GM04503 (cell line): ENCODE measurements at places on chromosomes 1 and 21.

GRCh38 chr1:12447307-12447706 lies 170.7 kb downstream of the DHRS3 start:
- peak; percentile 77 for DNase-seq

- no peak for DNase-seq
Observed at GRCh38 chr1:233233508-233234040, 62.0 kb downstream of the PCNX2 start.

- no peak for DNase-seq
Observed at GRCh38 chr1:113874012-113874879, 2.7 kb upstream of the PTPN22 start.

DNA sequence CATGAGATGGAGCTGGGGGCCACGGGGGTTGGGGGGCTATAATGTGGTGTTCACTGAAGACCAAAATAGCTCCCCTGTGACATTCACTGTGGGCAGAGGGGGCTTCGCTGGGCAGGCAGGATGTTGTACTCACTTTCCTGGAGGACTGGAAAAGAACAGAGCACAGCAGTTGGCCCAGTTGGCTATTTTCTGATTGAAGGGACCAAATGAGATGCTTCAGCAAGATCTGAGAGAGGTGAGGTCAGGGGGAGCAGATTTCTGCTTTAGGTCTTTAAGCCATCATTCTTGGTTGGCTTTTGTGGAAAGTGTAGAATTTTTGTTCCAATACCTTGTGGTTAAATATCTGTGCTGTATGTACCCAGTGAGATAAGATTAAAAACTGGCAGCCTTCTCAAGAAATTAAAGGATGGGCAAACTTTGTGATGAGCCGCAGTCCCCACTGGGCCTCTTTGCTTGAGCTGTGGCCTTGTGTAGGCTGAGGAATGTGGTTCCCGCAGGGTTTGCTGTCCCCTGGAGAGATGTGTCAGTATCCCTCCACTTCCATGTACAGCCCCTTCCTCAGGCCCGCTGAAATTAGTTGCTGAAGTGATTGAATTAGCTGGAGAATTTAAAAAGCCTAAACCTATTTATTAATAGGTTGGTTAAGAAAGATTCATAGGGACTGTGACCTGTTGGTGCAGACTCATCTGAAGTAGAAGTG lies 80.7 kb downstream of the ATP5PO start:
- DNase-seq: no peak

- peak; percentile 83 for DNase-seq
Observed at GRCh38 chr1:20494609-20495311, 8.8 kb upstream of the CAMK2N1 start.

DNA sequence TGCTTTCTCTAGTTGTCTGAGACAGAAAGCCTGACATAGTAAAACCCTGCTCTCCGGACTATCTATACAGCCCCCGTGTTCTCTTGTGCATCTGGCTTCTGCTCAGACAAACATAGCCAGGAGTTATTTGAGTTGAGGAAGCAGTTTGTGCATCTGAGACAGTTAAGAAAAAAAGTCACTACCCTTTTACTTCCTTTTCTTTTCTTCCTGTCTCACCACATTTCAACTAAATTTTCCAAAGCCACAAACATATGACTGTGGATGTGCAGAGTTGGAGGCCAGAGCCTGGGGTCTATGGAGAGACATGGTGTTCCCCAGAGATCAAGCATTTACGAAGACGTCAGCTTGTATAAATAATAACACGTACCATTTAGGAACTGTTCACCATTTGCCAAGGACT lies 158.5 kb upstream of the FGGY start:
- DNase-seq: no peak

- DNase-seq: no peak
Observed at GRCh38 chr21:43209575-43210453, 41.0 kb downstream of the CRYAA start.

DNA sequence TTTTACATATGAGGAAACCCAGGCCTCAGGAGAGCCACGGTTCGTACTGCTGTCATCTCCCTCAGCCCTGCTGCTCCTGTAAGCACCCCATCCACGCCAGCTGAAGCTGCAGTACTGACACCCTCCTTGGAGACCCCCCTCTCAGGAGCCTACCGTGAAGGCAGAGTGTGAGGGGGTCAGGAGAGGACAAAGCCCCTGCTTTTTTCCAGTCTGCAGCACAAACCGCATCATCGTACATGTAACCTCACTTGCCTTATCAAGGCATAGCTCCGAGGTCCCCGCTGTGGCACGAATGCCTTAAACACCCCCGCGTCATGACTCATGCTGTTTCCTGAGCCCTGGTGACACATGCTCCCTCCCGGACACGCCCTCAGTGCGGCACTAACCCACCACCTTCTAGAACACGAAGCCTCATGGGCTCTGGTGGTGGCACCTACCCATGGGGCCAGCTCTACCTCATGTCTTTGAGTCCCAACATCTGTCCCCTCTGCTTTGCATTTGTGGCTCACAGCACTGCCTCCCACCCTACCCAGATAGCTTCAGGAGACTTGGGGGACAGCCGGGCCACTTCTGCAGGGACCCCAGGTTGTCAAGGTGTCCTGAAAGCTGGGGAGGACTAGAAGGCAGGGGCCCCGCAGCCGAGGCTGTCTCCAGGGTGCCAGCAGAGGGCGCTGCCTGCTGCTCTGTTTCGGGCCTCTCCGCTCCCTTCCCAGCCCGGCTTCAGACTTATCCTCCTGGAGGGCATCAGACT lies 4.9 kb downstream of the SH3BGRL3 start:
- peak; percentile 70 for DNase-seq

DNA sequence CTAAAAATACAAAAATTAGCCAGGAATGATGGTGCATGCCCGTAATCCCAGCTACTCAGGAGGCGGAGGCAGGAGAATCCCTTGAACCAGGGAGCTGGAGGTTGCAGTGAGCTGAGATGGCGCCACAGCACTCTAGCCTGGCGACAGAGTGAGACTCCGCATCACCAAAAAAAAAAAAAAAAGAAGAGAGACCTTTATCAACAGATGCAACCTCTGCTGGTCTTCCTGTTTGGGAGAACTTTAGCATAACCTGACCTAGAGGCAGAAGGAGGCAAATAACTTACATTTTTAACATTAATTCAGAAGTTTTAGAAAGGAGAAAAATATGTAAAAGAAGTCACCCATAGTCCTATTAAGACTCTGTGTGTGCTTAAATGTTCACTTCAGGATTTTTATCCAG lies 32.4 kb downstream of the SLAMF1 start:
- DNase-seq: no peak

DNA sequence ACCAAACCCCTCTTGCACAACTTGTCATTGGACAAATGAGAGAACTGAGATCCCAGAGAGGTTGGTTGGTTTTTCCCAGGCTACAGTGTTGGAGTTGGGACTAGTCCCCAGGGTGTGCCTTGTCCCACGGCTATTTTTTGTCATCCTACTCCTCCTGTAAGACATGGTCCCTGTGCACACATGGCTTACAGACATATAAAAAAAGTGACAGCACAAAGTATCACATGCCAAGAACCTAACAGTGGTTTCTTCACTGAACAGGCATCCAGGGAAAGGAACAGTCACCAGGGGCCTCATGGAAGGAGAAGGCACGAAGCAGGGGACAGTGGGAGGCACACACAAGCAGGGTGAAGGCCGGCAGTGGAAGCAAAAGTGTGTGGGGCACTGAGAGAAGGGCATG lies 36.5 kb downstream of the SERBP1 start:
- no peak for DNase-seq

- DNase-seq: no peak
Observed at GRCh38 chr1:116737855-116738321, 16.3 kb upstream of the CD2 start.

DNA sequence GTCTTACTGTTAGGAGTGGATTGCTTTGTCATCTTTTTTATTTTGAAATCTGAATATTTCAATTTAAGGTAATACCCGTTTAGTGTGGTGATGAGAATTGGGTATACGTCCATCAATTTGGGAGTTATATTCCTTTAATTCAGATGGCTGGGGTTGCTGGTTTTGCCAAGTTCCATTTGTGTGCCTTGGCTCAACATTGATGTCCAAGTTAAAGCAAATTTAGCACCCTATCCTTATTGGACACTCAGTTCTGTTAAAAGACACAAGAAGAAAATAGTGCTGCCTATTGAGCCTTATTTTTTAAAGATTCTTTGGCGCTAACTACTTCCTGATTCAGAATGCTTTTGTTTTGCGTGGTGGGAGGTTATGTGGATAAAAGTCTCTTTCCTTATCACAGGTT lies 40.6 kb downstream of the CAMTA1 start:
- DNase-seq: no peak

GRCh38 chr1:181099152-181100014 lies 10.9 kb downstream of the IER5 start:
- DNase-seq: no peak

GRCh38 chr1:43049481-43049880 lies 90.8 kb upstream of the SLC2A1 start:
- DNase-seq: no peak

GRCh38 chr1:25502957-25503356 lies 40.4 kb upstream of the LDLRAP1 start:
- DNase-seq: no peak

DNA sequence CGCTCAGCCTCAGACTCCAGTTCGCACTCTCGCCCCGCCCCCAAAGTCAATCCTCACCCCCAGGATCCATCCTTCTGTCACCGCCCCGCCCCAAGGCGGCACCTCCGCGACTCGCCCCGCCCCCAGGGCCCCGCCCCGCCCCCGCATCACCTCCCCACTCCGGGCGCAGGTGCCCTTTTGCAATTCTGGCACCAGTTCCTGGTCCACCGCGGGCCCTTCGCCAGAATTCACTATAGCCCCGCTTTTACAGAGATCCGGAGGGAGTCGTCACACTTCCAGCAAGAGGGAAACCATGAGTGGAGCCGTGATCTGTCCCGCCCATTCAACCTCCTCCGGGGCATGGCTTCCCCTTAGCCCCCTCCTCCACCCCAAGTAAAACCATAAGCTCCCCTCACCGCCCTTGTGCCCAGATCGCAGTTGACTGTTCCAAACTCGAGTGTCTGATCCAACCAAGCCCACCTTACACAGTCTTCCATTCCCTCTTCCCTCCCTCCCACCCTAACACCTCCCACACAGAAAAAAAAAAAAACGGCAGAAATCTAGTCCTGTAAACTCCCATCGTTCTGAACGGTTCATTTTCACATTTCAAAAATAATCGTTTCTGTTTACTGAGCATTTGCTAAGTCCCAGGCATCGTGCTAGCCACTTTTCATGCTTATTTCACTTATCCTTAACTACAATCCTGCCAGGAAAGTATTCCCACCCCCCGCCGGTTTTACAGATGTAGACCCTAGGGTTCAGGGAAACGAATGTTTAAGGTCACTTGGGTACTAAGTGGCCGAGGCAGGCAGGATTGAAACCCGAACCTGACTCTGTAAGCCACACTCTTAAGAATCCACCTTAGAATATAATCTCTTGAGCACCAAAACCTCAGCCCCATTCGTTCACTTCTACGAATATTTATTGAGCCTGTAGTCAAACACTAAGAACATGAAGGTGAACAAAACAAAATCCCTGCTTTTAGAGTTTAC lies 1.3 kb upstream of the DNAJC16 start:
- DNase-seq: peak; percentile 68

GRCh38 chr1:179437171-179437570 lies 71.4 kb downstream of the AXDND1 start:
- no peak for DNase-seq

DNA sequence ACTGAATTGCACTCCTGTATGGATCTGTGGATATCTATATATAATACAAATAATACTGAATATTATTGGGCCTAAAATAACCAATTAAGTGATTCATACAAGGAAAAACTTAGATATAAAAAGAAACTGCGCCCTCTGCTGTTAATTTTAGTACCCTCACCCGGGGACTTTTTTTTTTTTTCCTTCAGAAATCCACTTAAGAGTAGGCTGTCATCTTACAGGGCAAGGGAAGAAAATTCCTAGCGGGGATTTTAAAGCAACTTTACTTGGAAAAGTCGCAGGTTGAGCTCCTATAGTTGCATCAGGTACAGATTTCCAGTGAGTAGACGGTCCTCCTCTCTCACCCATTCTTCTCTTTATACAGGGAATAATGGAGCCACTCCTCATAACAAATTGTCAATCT lies 1.3 kb downstream of the NTNG1 start:
- DNase-seq: peak; percentile 29

DNA sequence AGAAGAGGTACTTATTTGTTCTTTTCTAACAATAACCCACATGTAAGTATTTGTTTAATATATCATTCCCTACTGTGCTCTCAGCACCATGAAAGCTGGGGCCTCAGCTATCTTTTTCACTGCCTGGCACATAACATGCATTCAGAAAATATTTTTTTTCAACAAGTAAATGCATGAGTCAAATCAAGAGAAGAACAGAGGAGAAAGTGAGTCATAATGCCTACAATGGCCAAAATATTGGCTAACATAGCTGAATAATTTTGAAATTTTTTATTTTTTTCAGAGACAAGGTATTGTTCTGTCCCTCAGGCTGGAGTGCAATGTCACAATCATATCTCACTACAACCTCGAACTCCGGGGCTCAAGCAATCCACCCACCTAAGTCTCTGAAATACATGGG lies 252.2 kb upstream of the ADAMTS5 start:
- peak; percentile 54 for DNase-seq

GRCh38 chr21:44949779-44950198 lies 10.0 kb downstream of the SLX9 start:
- no peak for DNase-seq

DNA sequence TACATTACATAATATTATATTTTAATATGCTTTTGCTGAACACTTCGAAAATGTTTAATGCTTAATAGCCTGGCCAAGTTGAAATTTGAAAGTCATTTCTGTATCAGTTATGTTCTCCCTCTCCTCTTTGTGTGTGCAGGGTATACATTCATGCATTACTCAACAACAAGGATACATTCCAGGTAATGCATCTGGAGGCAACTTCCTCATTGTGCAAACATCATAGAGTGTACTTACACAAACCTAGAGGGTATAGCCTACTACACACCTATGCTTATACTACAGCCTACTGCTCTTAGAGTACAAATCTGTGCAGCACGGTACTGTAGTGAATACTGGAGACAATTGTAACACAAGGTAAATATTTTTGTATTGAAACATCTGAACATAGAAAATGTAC lies 407.3 kb downstream of the MRPL39 start:
- no peak for DNase-seq

- DNase-seq: peak; percentile 26
Observed at GRCh38 chr1:223834660-223835263, 11.0 kb downstream of the TP53BP2 start.

DNA sequence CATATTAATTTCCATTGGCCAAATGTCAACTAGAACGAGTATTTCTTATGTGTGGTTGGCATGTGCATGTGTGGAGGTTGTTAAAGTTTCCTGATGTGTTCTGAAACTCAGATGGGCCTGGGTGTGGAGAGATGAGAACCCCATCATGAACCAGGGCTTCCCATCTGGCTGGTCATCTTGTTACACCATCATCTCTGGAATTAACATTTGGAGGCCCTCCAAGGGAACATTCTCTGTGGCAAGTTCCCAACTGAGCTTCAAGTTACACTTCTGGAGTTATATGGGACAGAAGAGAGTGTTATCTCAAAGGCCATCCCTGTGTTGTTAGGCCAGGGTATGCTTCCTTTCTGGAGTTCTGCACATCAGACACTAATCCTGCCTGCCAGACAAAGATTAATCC lies 183.6 kb downstream of the TTLL7 start:
- peak; percentile 83 for DNase-seq
